ENCODE measurements at places on chromosomes 16 and 17.

DNA sequence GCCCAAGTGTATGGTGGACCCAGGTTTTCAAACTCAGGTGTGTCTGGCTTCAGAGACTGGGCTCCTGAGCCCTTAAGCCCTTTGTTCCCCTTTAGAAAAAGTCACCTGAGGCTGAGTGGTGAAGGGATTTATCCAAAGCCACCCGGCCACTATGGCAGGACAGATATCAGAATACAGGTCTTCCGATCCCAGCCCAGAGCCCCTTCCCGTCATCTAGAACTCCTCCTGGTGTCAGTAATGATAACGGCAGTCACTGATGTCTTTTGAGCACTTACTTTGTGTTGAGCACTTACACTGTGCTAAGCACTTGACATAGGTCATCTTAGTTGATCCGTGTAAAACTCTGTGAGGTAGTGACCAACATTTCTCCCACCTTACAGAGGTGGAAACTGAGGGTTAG, 16.6 kb downstream of the NOD2 start:
- no peak for DNase-seq

DNA sequence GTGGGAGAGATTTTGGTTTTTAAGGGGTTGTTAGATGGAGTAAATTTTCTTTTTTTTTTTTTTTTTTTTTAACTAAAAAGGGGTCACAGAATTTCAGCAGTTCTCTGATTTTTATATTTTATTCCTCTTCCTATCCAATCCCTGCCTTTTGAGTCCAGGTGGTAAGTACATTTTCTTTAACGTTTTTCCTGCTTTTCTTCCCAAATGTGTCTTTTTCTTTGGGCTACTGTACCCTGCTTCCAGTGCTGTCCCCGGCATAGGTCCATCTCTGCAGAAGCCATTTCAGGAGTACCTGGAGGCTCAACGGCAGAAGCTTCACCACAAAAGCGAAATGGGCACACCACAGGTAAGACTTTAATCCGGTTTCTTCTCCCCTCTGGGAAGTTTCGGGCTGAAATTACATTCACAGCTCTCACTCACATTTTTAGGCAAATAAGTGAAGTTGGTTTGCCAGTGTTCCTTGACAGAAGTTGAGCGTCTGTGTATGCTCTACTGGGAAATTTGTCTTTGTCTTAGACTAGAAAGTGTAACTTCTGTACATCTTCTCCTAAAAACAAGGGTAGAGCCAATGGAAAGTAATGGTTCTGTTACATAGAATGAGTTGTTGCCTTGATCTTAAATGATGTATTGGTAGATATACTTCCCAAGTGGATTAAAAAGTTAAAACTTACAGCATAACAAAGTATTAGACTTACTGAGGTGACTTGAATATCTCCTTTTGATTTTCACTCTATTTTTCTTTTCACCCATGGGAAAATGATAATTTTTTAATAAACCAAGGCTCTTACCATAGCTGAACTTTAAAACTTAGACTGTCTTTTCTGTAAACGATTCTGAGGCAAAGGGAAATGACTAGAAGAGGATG, 54.5 kb downstream of the TUBD1 start:
- peak; percentile 44 for DNase-seq

DNA sequence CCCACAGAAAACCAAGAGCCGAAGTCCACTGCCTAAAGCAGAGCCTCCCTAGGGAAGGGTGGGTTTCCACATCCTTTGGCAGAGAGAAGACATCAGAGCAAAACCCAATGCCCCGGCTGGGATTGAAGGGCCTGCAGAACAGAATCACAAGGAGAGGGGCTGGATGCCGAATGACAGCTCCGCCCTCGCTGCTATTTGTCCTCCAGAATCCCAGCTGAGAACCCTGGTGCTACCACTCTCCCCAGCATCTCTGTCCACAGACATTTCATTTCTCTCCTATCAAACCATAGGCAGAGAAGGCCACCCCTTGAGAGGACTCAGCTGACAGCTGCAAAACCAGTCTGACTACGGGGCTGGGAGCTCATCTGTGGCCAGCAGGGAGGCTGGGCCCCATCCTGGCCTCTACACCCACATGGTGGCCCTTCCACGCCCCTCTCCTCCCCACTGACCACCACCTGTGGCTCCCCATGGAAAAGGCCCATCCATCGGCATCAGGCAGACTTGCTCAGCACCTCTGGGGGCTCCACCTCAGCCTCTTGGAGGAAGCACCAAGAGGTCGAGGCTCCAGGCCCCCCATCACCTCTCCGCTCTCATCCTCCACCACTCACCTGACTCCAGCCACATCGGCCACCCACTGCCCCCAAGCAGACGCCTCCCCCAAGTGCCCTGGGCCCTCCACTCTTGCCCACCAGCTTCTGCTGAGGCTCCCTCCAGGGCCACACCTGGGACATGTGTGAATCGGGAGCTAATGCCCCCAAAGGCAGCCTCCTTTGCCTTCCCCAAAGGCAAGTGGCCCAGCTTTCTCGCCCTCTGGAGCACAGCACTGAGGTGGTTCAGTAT, 288.5 kb downstream of the C16orf95 start:
- DNase-seq = no peak

DNA sequence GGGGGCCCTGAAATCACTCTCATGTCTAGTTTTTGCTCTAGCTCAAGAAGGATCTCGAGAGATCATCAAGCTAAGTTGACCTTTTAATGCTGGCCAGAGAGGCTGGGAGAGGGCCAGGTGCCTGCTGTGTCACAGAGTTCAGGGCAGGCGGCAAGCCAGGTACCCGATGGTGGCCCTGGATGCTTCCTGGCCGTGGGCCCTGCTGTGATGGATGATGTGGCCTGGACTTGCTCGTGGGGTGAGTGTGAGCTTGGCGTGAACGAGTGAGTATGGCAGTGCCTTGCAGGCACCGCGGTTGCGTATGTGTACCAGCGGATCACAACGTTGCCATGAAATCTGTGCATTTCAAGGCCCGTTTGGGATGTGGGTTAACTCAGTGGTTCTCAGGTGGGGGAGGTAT, 7.4 kb downstream of the IRF8 start:
- DNase-seq = no peak

DNA sequence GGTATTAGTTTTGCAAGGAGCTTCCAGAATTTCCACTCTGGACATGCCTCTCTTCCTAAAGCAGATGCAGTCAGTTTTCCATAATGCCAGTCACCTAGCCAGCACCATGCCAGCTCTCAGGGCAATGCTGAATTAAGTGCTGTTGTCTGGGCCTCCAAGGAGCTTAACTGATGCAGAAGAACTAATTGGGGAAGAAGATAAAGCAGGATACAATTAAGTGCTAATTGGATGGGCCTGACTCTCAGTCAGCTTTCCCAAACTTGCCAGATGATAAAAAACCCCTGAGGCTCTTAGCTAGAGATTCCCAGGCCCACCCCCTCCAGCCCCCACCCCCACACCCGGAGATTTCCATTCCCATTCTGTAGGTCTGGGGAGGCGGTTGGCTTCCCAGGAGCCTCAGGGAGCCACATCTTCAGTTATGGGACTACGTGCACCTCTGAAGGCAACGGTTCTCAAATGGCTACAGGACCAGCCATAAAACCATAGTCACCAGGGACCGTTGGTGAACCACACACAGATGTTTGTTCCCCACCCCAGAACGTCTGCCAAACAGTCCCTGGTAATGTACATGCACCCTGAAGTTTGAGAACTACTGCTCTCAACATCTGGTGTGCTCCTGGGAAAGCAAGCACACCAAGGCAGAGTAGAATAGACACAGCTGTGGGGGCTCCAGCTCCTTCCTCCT, 499.1 kb upstream of the CDH5 start:
- DNase-seq = no peak

DNA sequence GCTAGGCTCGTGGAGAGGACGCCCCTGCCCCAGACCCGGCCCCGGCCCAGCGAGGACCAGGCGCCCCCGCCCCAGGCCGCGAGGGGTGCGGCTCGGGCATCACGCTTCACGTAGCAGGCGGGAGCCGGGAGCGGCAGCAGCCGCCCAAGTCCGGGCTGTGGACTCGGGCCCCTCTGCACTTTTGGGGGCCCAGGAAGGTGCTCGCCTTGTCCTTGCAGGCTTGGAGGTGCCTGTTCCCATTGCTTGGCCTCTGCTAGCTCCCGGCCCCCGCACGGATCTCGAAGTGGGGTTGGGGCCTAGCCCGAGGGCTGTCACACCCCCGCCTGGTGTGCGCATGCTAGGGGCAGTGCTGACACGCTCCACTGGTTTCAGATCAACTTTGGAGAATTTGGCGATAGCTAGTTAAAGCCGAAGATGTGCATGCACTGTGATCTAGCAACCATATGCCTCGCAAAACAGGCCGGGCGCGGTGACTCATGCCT, 55.7 kb downstream of the WSB1 start:
- DNase-seq = peak; percentile 33

GRCh38 chr16:70588565-70588964, 57.8 kb upstream of the IL34 start:
- peak; percentile 27 for DNase-seq

DNA sequence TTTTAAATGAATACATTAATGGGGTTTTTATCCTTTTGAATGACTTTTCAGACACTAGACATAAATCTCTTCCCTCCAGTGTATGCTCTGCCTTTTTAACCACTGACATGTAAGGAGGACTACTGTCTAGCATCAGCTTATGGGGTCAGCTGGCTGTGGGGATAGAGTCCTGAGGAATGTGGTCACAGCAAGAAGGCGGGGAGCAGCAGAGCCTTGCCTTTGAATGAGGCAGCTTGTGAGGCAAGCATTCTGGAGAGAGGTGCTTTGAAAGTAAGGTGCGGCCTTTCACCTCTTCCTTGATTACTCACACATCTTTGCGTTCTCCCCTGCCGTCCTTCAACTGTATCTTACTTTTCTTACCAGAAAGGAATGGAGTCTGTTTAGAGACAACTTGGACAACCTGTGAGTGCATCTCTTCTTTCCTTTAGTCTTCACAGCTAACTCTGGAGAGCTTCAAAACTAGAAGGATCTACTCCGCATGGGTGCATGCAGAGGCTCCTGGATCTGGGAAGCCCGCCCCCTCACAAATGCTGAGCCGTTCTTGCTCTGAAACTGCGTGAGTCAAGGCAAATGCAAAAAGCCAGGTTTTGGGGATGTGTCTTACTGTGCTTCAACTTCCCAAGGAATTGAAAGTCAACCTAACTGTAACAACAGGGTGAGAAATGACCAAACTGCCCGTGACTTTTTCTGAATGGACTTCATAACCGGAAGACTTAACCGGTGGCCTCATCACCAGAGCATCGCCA, 49.9 kb downstream of the ADCY7 start:
- DNase-seq = no peak

GRCh38 chr16:64167936-64168335, 953.9 kb downstream of the CDH11 start:
- DNase-seq = no peak

GRCh38 chr17:30433514-30433913, 43.7 kb upstream of the GOSR1 start:
- peak; percentile 95 for DNase-seq

- DNase-seq = peak; percentile 78
Observed at GRCh38 chr17:12316021-12316420, 295.3 kb downstream of the MAP2K4 start.

DNA sequence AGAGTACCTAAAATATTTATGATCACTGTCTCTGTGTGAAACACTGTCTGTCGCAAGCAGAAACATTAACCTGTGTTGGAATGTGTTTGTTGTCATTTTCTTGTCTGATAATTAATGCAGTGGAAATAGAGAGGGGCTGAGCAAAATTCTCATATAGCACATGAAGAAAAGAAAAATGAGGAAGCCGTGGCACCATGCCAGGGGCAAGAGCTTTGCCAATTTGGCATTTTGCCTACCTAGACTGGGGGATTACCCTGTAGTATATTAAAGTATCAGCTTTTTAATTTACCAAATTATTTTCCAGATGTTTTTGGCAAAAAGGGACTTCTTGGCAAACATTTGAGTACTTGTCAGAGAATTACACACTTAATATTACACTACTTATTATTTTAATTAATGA, 1326.6 kb upstream of the GOT2 start:
- DNase-seq = no peak

DNA sequence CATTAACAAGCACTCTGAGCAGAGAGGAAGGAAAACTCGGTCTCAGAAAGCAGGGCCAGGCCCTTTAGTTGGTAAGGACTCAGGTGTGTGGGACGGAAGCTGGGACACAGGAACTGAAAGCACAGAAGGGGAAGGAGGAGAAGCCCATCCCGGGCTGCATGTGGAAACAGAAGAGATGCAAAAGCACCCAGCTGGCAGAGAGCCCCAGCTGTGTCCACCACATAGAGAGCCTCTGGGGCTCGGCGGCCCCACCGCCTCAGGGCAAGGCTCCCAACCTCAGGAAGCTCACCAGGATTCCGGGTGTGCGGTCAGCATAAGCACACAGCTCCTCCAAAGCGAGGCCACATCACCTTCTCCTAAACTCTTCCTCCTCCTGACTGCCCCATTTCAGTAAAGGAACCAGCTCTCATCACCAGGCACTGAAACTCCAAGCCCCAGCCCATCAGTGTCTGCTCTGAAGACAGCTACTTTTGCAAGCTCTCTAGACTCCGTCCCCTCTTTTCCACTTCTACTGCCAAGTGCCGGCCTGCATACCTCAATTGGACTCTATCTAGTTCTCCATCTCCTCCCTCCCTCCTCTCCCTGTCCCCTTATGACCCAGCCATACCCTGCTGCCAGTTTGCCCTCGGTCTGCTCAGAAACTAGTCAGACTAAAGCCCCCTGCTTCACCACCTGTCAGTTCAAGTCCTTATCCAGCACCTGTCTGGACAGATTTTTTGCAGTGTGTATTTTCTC, 6.0 kb downstream of the ST3GAL2 start:
- DNase-seq = peak; percentile 60

DNA sequence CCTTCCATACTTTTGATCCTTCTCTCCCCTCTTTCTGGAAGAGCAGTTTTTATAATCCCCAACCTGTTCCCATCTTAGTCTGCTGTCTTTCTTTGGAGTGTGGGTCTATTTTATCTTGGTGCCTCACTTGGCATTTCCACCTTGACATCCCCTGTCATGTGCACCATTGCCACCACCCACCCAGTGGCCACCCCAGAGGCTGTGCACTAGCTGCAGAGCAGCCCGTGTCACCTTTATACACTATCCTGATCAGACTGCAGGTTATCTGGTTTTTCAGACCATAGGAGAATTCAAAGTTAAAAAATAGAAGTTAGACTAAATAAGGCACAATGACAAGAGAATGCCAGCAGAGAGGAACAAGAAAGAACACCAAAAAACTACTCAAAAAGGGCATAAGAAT, 43.8 kb downstream of the TANGO6 start:
- DNase-seq = no peak

DNA sequence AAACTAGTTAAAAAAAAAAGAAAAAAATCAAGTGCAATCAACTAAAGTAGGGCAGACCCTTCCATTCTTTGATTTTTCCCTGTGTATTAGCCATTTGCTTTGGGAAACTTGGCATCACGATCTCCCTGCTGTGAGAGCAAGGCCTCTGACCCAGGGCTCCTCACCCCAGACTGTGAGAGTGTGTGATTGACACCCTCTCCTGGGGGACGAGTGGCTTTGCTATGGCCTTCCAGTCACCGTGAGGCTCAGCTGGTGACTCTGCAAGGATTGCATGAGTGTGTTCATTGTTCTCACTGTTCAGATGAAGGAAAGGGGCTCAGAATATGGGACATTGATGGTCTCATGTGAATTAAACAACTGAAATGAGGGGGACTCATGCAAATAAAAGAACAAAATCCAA, 69.0 kb upstream of the BCAR1 start:
- no peak for DNase-seq

- DNase-seq = peak; percentile 40
Observed at GRCh38 chr17:2238432-2239169, 65.0 kb downstream of the SMG6 start.

Data from EH (cell line).